CMK (cell line): ENCODE measurements at places on chromosomes 6 and 20.

DNA sequence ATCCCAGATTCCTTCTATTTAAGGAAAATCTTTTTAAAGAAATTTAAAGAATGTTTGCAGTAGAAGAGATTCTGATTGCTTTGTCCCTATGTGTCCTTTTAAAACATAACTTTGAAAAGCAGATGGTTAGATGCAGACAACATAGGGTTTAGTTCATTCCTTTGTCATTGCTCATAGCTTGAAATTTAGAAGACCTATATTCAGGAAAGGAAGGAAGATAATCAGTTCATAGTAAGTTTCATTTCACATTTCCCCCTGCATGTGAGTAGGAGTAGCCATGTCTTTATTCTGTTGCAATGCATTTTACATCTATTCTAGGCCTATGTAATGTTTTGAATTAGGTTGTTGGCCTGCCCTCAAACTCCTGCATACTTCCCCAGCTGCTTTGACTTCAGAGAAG lies 197.9 kb upstream of the GRIK2 start:
- no peak for DNase-seq

DNA sequence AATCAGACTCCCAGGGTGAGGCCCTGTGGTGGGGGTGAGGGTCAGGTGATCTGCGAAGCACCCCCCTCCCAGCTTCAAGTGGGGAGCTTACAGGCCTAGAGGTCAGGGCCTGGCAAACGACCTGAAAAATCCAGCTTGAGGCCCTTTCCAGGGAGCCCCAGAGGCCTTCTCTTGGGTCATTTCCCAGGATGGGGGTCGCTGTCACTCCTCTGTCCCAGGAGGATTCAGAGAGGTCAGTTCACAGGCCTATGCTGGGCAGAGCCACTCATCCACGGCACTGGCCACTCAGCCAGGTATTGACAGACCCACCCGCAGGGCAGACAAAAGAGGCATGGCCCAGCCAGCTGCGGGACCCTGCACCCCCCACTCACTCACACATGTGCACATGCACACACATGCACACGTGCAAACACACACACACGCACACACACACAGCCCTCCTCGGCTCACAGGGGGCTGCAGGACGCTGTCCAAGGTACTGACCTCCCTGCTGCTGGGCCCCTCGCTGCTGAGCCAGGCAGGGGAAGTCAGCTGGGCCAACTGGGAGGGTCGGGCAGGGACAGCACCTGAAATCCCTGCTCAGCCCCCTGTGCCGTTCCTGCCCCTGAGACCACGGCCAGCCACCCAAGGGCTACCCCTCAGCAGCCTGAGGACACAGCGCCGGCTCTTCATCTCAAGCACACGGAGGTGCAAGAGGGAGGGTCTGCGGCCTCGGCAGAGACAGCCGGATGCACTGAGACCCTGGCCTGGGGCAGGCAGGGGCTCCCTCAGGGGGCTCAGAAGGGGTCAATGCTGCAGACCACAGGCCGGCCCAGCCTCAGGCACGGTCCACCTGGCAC lies 113.8 kb downstream of the TAF4 start:
- DNase-seq, result peak; percentile 7

DNA sequence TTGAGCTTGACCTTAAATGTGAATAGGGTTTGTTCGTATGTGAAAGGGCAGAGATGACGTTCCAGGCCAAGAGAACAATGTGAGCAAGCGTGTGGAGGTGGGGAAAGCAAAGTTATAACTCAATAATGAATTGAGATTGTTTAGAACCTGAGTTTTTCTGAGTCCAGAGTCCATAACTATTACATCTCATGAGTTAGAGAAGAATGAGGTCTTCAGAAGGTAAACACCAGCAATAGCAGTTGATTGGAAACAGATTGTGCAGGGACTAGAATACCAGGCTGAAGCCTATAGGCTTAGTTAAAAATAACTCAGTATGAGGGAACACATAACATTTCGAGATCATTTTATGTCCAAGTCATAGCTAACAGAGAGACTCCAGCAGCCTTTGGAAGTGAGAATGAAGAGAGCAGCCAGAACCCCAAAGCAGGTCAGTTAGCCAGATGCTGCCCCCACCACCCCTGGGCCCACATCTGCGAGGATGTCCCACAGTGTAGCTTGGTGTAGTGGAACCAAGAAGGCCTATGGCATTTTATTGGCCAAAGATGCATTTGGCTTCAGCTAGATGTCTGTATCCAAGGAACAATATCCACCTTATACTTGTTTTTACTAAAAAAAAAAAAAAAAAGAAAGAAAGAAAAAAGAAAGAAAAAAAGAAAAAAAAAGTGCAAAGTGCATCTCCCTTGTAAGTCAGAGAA lies 121.7 kb downstream of the TNFRSF21 start:
- DNase-seq, result no peak

DNA sequence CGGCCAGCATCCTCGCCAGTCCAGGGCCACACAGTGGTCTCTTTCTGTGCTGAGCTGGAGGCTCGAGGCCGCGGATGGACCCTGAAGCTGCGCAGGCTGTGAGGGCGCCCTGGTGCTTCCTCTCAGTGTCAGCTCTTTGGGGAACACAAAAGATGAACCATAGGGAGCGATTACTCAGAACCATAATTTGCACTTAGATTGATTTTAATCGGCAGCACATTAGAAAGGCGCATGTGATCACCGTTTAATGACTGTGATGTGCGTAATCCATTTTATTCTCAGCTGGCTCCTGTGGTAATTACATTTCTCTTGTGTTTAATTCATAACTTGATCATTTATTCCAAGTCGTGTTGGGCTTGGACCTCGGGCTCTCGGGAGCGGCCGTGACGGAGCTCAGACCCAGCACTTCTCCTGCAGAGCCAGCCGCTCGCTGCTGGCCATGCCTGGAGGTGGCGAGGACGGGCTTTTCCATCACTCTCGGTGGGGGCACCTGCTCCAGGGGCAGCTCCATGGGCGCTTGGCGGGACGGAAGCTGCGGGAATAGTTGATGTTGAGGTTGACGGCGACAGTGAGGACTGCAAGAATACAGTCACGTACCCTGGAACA lies 25.6 kb upstream of the NTSR1 start:
- DNase-seq, result no peak

GRCh38 chr6:131419702-131420101 lies 153.3 kb upstream of the ARG1 start:
- no peak for DNase-seq

- DNase-seq, result peak; percentile 11
Measured at GRCh38 chr20:1900321-1900801, 5.2 kb downstream of the SIRPA start.

DNA sequence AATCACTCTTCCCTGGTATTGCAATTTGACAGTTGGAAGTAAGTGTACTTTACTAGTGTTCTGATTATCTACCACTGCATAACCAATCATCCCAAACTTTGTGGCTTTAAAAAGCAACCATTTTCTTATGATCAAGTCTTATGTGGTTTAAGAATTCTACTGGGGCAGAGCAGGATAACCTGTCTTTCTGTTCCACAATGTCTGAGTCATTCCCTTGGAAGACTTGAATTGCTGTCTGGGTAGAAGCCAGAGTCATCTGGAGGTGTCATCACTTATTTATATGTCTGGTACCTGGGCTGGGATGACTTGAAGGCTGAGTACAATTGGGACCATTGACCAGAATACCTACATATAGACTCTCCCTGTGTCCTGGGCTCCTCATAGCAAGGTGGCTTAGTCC lies 644.3 kb downstream of the HDGFL1 start:
- no peak for DNase-seq

DNA sequence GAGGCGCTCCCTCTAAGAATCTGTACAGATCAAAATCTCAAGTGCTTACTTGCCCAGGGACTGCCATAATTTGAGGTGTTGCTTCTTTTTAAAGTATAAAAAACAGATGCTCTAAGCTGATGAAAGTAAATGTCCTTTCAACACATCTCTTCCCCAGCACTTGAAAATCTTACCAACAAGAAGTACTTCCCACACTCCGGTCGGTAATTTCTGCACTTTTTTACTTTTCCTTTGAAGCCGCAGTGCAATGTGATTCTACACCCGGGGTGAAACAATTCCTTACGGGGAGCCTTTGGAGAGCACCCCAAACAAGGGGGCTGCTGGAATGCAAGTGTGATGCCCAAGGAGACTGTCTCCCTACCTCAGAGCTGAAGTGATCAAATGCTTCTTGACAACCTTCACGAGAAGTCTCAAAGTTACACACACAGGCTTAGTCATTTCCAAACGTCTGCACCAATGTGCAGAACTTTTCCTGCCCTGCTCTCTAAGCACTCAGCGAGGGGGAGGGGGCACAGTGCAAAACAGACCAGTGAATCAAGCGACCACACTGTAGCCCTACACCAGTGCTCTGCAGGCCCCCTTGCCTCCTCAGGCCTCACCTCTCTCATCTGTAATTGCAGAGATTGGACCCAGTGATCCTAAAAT lies 56.7 kb downstream of the ATXN1 start:
- no peak for DNase-seq

GRCh38 chr20:21862956-21863355 lies 157.5 kb downstream of the PAX1 start:
- DNase-seq, result no peak

- no peak for DNase-seq
Measured at GRCh38 chr6:44235891-44236516, 10.9 kb upstream of the HSP90AB1 start.

DNA sequence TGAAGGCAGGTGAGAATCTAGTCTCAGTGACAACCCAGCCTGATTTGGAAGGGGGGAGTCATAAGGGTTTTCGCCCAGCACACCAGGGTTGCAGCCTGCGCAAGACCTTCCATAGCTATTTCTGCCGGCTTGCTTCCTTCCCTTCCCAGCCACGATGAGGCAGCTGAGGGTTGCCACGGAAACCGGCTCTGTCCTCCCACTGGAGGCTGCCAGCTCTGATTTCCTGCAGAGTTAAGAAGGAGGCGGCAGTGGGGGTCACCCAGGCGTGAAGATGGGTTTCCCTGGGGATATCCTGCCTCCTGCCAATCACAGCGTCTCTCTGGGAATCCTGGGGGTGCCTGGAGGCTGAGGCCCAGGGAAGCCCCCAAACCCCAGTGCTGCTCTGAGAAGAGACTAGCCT lies 23.1 kb upstream of the KCNB1 start:
- no peak for DNase-seq

GRCh38 chr6:90103056-90103800 lies 193.4 kb downstream of the BACH2 start:
- no peak for DNase-seq

GRCh38 chr6:21158873-21159272 lies 434.7 kb upstream of the SOX4 start:
- DNase-seq, result no peak

GRCh38 chr6:148682990-148683389 lies 63.8 kb upstream of the UST start:
- peak; percentile 24 for DNase-seq

DNA sequence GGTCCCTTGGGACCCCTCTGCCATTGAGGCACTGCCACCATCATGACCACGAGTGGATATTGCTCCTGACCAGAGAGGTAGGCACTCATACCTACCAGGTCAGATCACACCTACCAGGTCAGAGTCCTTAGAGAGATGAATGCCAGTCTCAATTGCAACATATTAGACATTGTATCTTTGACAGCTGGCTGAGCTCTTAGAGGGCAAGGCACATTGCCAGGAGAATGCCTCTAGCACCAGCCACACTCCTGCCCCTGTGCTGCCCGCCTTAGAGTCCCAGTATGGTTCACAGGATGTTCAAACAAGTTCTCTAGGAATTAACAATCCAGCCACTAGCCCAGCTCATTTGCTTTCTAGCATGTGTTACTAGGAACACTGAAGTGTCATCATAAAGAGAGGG lies 65.9 kb downstream of the TMEM244 start:
- DNase-seq, result no peak
